ENCODE measurements at places on chromosomes 6 and 20.

DNA sequence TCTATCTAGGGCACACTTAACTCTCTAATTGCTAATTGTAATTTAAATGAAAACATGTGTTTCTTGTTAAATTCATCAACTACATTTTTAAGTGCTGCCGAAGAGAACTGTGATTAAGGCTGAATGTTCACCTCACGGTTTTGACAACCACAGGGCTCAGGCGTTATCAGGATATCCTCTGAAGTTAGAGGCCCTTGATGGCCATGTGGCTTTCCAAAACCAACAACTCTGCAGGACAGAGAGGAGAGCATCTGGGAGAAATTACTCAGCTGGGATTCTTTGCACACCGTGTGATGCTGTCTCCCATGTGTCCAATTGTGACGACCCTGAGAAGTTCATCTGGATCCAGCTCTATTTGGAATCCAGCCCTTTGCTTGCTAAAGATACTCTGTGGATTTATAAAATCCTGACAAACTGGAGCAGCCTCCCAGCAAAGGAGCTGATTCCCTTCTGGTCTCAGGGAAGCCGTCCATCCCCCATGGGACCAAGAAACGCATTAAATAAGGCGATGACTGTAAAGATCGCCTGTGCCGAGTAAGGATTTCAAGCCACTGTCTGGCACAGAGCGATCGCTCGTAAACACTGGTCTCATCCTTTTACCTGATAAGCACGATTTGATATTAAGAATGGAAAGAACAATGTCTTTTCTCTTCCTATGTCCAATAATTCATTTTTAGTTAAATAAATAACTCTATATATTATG lies 401.1 kb downstream of the CD83 start:
- no peak for DNase-seq
- H3K4me3 ChIP-seq, result no peak overlapping the region
- H3K36me3 ChIP-seq, result no peaks in the 10 kb centered on the region
- no peaks in the 10 kb centered on the region for H3K27me3 ChIP-seq

DNA sequence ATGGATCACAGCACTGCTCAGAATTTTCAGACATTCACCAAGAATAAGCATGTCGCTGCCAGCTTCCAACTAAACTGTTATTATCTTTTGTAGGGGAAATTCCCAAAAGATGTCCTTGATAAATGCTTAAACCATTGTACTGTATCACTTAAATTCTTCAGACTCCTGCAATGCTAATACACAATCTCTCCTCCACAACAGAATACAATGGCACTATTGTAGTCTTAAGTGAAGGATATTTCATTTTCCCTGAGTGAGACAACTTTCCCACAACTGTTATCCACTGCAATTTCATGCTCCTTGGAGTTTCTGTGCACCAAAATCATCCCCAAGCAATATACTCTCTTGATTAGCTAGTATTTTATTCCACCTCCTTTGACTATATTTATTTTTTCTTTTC lies 189.7 kb downstream of the COL9A1 start:
- H3K4me3 ChIP-seq, result no peak overlapping the region
- no peaks in the 10 kb centered on the region for H3K27me3 ChIP-seq
- H3K36me3 ChIP-seq, result no peaks in the 10 kb centered on the region
- peaks cover under 1% of the 10 kb centered on the region for H3K4me1 ChIP-seq
- H3K27ac ChIP-seq, result no peak overlapping the region
- no peak for DNase-seq

DNA sequence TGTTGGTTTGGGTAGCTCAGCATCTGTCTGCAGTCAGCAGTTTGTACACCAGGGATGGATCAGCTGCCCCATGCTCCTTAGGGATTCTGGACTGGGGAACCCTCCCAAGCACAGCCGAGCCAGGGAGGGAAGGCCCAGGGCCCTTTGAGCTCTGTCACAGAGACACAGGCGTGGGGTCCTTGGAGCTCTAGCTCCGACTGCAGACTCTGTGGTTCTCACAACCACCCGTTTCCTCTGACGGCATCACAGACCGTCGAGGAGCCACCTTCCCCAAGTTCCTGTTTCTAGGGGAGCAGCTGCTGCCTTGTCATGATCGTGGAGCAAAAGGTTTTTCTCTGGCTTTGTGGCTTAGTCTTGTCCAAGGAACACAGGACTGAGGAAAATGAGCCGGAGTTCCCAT lies at the start of gene SLA2:
Gene SLA2, minus strand, starts transcription at position 199 of the 400 bp plus-strand sequence. CDS start 4,861 bp downstream, outside the sequence.
- H3K27ac ChIP-seq, result peak within 1 kb of the TSS; percentile 41
- H3K4me1 ChIP-seq, result peaks cover 31% of the 10 kb centered on the region
- H3K4me3 ChIP-seq, result no peak within 1 kb of the TSS
- H3K27me3 ChIP-seq, result no peaks in the 10 kb centered on the region

DNA sequence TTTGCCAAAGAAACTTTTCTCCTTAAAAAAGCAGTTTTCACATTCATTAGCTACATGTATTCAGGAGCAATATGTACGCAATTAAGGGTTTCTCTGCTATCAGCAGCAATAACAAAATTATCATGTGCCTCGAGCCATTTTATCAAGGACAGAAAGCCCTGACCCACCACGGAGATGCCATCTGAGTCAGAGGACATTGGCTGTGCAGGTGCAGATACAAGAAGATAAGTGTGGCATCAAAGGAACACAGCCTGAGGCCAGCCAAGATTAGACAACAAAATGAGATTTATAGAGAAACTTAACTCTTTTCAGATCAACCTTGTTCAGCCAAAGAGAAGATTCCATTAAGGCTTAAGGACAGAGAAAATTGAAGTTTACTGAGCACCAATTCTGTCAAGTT lies 115.2 kb upstream of the LGSN start:
- H3K27ac ChIP-seq, result no peak overlapping the region
- no peaks in the 10 kb centered on the region for H3K36me3 ChIP-seq
- no peak for DNase-seq
- no peaks in the 10 kb centered on the region for H3K27me3 ChIP-seq
- H3K4me3 ChIP-seq, result no peak overlapping the region

GRCh38 chr20:46743088-46743487 lies 33.6 kb downstream of the SLC2A10 start:
- H3K36me3 ChIP-seq, result no peaks in the 10 kb centered on the region
- no peak overlapping the region for H3K4me3 ChIP-seq
- no peak overlapping the region for H3K27ac ChIP-seq
- DNase-seq, result no peak

DNA sequence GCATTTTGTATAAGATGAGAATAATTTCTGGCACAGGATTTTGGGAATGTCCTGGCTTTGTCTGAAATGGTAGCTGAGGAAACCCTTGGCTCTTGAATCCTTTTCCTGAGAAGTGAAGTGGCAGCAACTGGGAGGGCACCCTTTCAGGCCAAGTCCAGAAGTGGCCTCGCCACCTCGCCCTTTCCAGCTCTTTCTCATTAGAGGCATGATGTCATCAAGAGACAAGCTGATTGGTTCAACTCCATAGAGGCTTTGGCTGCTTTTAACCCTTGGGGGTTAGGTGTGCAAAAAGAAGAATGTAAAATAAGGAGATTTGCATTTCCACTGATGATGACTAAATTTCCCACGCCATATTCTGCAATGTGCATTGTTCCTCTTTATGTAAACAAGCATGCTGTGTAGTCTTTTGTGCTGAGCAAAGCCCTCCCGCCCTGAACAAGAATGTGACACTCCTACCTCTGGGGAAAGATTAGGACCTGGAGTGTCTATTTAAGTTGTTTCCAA lies 116.5 kb downstream of the TCP11 start:
- no peak overlapping the region for H3K4me3 ChIP-seq
- peaks cover 29% of the 10 kb centered on the region for H3K4me1 ChIP-seq

DNA sequence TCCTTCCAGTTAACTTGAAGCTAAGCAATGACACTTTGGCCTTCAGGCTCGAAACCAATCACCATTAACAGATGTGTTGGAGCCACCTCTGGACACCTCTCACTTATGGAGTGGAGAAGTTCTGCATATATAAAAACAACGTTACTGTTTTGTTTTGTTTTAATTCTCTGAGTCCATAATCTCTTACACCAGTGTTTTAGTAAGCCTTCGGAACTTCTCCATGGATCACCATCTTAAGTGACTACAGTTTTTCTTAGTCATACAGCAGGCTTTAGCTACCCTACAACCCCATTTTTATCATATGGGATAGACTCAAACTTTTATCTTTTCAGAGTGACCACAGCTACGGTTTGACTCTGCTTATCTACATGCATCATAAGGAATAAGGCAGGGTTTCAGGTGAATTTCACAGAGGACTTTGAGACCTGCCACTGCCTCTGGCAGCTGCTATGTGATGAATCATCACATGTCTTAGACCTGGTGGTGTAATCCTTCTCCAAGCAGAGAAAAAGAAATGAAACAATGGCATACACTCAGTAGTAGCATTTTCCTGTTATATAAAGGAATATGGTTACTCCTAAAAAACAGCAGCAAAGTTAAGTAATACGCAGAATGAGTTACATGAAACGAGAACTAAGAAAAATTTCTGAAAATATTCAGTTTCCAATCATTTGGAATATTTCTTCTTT lies 5.5 kb upstream of the HDDC2 start:
- H3K36me3 ChIP-seq, result no peaks in the 10 kb centered on the region
- DNase-seq, result no peak
- H3K4me3 ChIP-seq, result no peak overlapping the region
- H3K27me3 ChIP-seq, result no peaks in the 10 kb centered on the region
- no peaks in the 10 kb centered on the region for H3K4me1 ChIP-seq

Data from neural progenitor cell (in vitro differentiated cells).